ENCODE measurements at places on chromosomes 5 and 9. TPM values are rescaled to one million over a fixed set of nuclear protein-coding genes. Genes with fewer than 3 reads are reported as not detected.

- no peaks in the 10 kb centered on the region for H3K36me3 ChIP-seq
- H3K27ac ChIP-seq: no peak overlapping the region
- peak overlapping the region; percentile 18 for H3K4me3 ChIP-seq
- H3K4me1 ChIP-seq: peaks cover 7% of the 10 kb centered on the region
- no peaks in the 10 kb centered on the region for H3K27me3 ChIP-seq
These were observed 94.9 kb downstream of the DENND1A start for GRCh38 chr9:123834889-123835562.

DNA sequence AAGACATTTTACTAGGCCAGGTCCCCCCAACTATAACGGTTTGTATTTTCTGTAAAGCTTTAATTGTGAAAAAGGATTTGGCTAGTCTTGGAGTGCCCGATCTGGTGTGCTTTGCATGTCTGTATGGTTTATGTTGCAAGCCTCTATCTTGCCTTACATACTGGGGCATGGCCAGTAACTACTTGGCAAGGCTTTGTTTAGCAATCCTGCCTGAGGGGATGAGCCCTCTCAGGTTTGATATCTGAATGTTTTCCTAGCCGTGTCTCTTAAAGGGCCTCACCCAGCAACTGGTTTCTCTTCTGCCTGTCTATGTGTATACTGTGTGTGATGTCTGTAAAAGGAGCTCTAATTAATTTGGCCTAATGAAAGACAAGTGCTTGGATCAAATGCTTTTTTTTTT is 61.3 kb upstream of the SPINK5 start:
- no peak overlapping the region for H3K27ac ChIP-seq
- H3K4me3 ChIP-seq: no peak overlapping the region
- H3K27me3 ChIP-seq: no peaks in the 10 kb centered on the region
- no peak for DNase-seq
- H3K36me3 ChIP-seq: no peaks in the 10 kb centered on the region
- H3K4me1 ChIP-seq: no peaks in the 10 kb centered on the region

DNA sequence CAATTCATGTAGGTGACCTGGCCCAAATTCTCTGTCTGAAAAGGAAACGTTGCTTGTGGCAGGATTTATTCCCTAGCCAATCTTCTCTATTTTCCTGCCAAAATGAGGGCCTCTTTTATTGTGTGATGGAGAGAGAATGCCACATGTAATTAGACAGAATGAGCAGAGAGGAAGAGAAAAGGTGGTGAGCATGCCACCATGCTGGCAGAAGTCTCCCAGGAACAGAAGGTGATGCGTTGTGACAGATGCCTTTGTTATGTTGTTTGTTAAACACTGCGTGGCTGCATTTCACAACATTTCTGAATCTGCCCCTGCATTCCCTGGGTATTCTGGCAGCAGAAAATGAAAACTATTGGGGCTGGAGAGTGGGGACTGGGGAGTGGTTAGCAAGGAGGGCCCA is 577.6 kb downstream of the TLR4 start:
- no peaks in the 10 kb centered on the region for H3K27me3 ChIP-seq
- no peaks in the 10 kb centered on the region for H3K36me3 ChIP-seq
- DNase-seq: no peak
- no peaks in the 10 kb centered on the region for H3K4me1 ChIP-seq

The PTGS1 gene
- total RNA-seq: 14.9 TPM

The ANKRD20A1 gene
- 1.7 TPM for total RNA-seq

DNA sequence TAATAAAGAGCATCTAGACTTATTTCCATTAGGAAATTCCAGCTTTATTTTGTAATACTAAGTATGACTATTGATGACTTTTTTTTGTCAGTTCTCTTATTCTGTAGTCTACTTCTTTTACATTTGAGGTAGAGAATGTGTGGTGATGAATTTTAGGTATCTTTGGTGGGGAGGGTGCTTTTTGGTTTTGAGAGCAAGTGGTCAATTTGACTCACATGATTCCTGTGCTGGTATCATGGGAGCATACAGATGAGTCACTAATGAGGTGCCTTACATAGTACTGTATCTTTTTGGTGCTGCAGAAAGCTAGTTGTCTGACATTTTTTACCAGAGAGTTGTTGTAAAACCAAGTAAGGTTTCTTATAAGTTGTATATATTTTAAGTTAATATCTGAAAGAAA is 35.3 kb downstream of the ERBIN start:
- H3K4me1 ChIP-seq: peaks cover 45% of the 10 kb centered on the region
- H3K27ac ChIP-seq: no peak overlapping the region
- DNase-seq: no peak
- H3K27me3 ChIP-seq: no peaks in the 10 kb centered on the region
- H3K36me3 ChIP-seq: peaks cover 10% of the 10 kb centered on the region

- peak overlapping the region; percentile 47 for H3K4me3 ChIP-seq
- no peak overlapping the region for H3K27ac ChIP-seq
- DNase-seq: peak; percentile 52
- peaks cover 25% of the 10 kb centered on the region for H3K4me1 ChIP-seq
- H3K27me3 ChIP-seq: peaks cover 100% of the 10 kb centered on the region
These were observed 835 bp downstream of the MCIDAS start for GRCh38 chr5:55226027-55226933.

DNA sequence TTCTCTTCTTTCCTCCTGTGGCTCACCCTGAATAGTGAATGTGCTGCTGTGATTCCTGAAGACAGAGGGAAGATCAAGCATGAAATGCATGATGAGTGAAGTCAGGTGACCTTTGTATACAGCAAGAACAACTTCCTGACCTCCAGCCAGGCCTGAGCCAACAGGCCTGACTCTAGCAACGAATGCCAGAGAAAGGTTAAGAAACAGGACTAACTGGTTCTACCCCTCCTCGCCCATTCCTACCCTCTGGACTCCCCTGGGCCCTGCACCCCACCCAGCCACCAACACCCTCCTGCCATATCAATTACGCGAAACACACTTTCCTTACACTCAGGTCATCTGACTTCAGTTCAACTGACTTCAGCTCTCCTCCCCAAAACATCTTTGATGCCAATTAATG is 4.9 kb downstream of the SUSD1 start:
- H3K4me1 ChIP-seq: peaks cover 22% of the 10 kb centered on the region
- DNase-seq: peak; percentile 55
- no peaks in the 10 kb centered on the region for H3K36me3 ChIP-seq
- H3K4me3 ChIP-seq: no peak overlapping the region

The ENTREP1 gene
- 30.1 TPM for total RNA-seq

GRCh38 chr5:121630402-121630801 is 221.3 kb upstream of the FTMT start:
- no peak overlapping the region for H3K27ac ChIP-seq
- H3K4me1 ChIP-seq: no peaks in the 10 kb centered on the region
- DNase-seq: no peak
- H3K4me3 ChIP-seq: no peak overlapping the region
- no peaks in the 10 kb centered on the region for H3K36me3 ChIP-seq
